ENCODE measurements at places on chromosomes 12 and 14. TPM values are rescaled to one million over a fixed set of nuclear protein-coding genes. Genes with fewer than 3 reads are reported as not detected.

DNA sequence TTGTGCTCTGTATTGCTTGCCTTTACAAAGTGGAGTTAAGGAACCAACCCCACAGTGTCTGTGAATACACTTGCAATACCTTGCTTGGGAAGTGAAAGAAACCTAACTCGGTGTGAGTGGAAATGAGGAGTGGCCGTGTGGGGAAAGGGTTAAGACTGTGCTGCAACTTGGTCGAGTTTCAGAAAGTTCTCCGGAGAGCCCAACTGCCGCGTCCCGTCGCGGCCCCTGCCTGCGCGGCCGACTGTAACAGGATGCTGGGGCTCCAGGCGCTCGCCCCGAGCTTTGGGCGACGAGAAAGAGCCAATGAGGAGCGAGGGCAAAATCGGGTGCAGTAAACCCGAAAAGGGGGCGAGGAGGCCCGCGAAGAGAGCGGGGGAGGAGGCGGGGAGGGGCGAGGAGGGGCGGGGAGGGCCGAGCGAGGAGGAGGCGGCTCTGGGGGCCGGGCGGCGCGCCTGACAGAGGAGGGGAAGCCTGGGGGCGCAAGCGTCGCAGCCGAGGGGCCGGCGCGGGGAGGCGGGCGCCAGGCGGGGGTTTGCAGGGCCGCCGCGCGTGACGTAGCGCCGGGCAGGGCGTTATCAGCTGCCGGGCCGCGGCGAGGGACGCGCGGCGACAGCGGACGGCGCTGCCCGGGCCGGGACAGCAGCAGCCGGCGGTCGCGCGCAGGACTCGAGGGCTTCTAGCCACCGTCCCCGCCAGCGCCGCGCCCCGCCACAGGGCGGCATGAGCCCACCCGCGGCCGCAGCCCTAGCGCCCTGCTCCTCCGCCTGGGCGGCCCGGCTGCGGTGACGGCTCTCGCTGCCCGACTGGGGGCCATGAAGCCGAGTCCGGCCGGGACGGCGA lies at the start of gene DACT1:
TSS of gene DACT1 (plus strand) at position 572 of the 840 bp plus-strand sequence. CDS start at position 813, 241 bp downstream.
- peak; percentile 81 for DNase-seq

- no peak for DNase-seq
These were observed 11.5 kb downstream of the ZFP36L1 start for GRCh38 chr14:68781161-68782021.

GRCh38 chr14:101500061-101500460 lies 61.2 kb upstream of the DIO3 start:
- no peak for DNase-seq

DNA sequence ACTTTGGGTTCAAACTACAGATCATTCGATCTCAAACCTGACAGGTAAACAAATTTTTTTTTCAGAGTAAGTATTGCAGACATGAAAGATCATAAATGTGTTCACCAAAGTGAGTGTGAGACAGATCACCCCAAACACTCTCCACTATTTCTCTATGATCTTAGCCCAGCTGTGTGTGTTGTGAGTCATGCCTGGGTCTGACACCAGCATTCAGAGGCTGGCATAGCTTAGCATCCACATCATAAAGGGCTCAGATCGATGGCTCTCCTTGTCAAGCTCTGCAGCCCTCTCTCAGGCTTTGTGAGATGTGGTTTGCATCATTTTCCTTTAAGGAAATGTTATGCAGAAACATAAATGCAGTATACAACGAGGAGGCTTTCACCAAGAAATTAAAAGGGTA lies 164.9 kb downstream of the ETV6 start:
- DNase-seq: no peak

GRCh38 chr14:31270196-31270772 lies 62.7 kb upstream of the HECTD1 start:
- DNase-seq: no peak

- no peak for DNase-seq
These were observed 130.5 kb downstream of the ZFP36L1 start for GRCh38 chr14:68662392-68662791.

GRCh38 chr12:11568155-11568761 lies 81.2 kb upstream of the ETV6 start:
- no peak for DNase-seq

DNA sequence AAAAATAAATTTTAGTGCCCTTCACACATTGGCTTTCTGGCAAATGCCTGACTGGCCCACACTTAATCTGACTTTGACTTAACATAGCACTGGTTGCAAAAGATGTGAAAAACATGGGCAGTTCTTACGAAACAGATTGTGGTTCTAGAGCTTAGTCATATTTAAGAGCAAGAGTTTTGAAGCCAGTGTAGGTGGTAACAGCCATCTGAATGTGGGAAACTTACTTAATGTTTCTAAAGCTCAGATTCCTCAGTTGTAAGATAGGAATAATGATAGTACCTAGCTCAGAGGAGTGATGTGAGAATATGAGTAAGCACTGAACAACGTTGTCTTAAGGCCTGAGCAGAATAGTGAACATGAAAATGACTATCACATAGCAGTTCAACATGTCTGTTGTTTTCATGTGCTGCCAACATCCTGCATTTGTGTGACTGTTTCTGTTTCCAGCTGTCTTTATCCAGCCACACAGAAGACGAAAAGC lies 262.7 kb downstream of the SYT1 start:
- no peak for DNase-seq

DNA sequence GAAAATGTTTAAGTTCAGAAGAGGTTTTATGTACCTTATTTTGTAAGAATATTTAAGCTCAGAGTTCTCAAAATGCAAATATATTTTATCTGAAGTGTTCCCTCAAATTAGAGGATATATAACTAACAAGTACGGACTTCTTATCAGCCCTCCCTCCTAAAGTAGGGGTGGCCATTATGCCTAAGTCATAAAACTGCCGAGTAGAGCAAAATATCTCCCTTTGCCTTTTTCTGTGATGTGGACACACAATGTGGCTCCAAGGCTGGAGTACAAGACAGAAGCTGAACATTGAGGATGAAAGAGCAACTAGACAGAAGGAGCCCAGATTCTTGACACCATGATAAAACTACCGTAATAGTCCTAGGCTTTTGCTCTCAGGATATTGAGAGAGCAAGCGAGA lies 120.9 kb downstream of the MED13L start:
- DNase-seq: no peak

DNA sequence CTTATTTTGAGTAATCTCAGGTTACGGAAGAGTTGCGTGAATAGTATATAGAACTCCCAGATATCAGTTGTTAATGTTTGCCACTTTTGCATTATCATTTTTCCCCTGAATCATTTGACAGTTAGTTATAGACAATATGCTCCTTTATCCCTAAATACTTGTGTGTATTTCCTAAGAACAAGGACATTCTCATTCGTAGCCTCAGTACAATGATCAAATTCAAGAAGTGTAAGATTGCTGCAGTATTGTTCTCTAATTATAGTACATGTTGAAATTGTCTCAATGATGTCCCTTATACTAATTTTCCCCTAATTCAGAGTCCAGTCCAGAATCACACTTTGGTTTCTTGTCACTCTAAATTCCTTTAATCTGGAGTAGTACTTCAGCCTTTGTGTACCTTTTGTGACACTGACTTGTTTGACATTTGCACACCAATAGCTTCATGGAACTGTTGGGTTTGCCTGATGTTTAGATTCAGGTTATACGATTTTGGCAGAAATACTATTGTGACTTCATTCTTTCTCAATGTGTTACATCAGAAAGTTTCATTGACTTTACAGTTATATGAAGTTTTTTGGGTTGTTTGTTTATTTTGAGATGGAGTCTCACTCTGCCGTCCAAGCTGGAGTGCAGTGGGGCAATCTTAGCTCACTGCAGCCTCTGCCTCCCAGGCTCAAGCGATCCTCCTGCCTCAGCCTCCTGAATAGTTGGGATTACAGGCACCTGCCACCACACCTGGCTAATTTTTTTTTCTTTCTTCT lies 13.1 kb downstream of the DYNC1H1 start:
- no peak for DNase-seq

GRCh38 chr14:92610849-92611271 lies 97.3 kb downstream of the RIN3 start:
- DNase-seq: no peak

DNA sequence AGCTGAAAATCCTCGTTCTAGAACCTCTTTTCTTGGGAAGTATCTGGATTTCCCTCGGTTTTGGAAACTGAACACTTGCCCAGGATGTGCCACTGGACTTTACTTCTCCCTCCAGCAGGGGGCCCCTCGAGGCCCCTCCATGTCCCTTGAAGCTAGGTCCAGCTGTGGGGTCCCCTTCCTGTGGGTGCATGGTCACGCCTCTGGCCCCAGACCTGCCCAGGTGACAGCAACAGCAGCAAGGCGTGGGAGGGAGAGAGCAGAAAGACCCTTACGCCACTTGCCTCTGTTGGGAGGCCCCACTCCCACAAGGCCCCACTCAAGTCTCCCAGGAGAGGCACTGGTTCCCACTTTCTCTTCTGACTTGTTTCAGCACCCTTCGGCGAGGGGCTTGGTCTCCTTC lies 3.1 kb downstream of the SLC25A29 start:
- DNase-seq: no peak

DNA sequence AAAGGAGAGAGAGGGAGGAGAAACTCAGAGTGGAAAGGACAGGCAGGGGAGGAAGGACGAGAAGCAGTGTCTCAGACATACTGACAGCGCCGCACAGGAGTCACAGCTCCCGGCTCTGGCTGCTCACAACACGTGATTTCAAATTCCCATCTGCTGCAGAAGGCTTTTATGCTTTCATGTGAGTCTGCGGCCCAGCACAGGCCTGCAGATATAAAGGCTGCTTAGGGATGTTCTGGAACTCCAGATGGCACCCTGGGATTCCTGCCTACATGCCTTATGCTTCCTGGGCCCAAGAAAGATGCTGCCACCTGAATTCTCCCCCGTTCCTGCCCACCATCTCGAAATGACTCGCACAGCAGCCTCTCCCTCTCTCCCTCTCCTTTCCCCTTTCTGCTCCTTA lies 89.6 kb downstream of the NUAK1 start:
- DNase-seq: no peak

DNA sequence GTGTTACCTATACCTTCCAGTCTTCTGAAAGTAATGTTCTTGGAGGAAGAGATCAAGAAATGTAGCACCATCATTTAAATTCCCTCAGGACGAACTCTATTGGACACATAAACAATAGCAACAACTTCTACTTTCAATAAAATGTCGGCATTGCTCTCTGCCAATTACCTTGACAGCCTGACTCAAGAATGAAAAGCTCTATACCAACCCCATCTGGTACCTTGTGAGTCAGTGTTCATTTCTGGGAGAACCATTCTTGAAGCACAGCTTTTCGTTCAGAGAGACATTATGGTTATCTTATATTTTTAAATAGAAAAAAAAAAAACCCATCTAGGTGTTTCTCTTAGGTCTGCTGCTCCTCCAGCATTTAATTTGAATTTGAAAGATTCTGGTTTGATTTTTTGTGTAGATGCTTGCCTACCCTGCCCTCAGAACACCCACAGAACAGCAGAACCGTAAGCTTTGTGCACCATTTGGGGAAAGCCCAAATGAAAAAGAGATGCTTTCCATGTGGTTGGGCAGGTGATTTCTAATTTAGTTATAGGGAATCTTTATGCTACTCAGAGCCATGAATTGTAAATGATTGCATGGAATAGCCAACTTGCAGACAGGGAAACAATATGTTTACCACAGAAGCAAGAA lies 156.0 kb downstream of the SAMD4A start:
- DNase-seq: no peak

- no peak for DNase-seq
These were observed 196.6 kb downstream of the EGLN3 start for GRCh38 chr14:33754261-33754660.

- no peak for DNase-seq
These were observed 18.7 kb upstream of the MLEC start for GRCh38 chr12:120668091-120668867.

GRCh38 chr12:105523164-105524057 lies 192.9 kb downstream of the C12orf75 start:
- peak; percentile 91 for DNase-seq

DNA sequence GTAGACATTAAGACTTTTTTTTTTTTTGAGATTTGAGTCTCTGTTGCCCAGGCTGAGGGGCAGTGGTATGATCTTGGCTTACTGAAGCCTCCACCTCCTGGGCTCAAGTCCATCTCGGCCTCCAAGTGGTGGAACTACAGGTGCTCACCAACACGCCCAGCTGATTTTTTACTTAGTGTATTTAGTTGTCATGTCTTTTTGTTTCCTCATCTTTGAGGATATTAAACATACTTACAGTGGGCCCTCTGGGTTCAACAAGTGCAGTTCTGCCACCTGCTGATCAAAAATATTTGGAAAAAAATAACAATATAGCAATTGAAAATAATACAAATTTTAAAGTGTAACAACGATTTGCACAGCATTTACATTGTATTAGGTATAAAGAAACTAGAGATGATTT lies 4.4 kb upstream of the B4GALNT1 start:
- no peak for DNase-seq

DNA sequence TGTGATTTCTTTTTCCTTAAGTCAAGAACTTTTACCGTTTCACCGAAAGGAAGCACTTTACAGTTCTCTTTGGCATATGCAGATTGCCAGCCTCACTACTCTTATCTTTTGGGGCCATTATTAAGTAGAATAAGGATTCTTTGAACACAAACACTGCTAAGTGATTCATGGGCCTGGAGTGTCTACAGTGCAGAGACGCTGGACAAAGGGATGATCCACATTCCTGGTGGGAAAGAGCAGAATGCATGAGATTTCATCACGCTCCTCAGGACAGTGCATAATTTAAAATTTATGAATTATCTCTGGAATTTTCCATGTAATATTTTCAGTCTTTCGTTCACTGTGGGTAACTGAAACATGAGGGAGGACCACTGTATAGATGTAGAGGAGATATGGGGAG lies 90.2 kb downstream of the TTLL5 start:
- DNase-seq: no peak

DNA sequence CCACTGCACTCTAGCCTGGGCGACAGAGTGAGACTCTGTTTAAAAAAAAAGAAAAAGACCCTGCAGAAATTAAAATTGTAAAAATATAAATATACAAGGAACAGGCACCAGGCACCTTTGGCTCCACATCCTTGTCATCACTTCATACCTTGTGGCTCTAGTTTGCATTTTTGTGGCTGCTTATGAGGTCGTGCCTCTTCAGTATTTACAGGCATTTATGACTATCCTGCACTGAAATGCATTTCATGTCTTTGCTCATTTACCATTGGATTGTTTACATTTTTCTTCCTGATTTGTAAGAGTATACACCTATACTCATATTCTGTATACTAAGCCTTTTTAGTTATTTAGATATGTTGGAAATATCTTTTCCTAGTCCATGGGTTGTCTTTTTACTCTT lies 20.1 kb downstream of the BICD1 start:
- no peak for DNase-seq

- DNase-seq: peak; percentile 74
These were observed 178.1 kb downstream of the SOX5 start for GRCh38 chr12:23771240-23771949.

- no peak for DNase-seq
These were observed 16.0 kb downstream of the RPS6KL1 start for GRCh38 chr14:74906925-74907521.

DNA sequence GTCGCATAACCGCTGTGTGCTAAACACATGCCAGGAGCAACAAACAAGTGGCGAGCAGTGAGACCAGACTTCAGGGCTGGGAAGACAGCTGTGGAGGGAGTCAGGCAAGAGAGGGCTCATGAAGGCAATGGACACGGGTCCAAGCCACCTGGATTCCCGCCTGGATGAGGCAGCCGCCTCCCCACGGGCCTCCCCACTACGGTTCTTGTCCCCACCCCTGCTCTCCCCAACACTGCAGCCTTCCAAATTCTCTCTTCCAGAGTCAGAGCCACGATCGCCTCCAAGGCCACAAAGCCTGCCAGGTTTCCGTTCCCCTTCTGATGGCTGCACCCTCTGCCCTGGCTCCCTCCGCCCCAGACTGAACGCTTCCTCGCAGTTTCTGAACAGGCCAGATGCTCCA lies 36.1 kb upstream of the PIWIL1 start:
- DNase-seq: no peak

GRCh38 chr14:22047115-22047514 lies 373.5 kb upstream of the OR4E1 start:
- DNase-seq: no peak

The LHX5 gene
- not detected for total RNA-seq

The DMAC2L gene
- total RNA-seq: 25.4 TPM

The OAS1 gene
- 4.6 TPM for total RNA-seq

Measured in Right ventricle myocardium superior (tissue), 1 donor.